NCI-H1048 (cell line): ENCODE measurements at places on chromosomes 5 and 9.

DNA sequence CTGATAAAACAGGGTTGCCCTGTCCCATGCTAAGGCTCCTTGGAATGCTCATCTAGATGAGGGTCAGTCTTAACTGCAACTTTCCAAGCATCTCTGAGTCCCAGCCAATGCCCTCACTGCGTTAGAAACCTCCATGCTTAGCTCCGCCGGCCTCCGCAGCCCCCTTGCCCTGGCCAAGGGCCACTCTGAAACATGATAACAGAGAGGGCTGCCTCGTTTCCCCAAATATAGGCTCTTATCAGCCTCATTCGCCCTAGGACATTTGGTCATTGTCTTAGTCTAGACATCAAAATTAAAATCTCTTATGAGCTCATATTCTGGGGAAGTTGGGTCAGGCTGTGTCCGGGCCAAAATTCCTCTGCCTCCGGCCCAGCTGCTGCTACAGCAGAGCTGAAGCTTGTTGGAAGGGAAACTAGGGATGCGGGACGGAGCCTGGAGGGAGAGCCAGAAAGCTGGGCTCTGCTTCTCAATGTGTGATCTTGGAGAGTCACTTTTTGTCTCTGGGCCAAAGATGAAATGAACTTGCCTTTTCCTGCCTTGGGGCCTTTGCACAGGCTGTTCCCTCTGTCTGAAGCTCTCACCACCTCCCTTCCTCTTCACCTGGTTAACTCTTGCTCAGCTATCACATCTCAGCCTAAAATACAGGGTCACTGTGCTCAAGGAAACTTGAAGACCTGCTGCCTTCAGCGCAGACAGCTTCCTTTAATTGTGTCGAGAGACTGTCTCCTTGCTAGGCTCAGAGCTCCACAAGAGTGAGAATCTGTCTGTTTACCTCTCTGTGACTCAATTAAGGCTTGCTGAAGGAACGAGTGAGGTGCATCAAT is 191.3 kb downstream of the RGS3 start:
- DNase-seq = no peak

- no peak for DNase-seq
These were observed 103.1 kb upstream of the PTPN3 start for GRCh38 chr9:109601181-109601580.

DNA sequence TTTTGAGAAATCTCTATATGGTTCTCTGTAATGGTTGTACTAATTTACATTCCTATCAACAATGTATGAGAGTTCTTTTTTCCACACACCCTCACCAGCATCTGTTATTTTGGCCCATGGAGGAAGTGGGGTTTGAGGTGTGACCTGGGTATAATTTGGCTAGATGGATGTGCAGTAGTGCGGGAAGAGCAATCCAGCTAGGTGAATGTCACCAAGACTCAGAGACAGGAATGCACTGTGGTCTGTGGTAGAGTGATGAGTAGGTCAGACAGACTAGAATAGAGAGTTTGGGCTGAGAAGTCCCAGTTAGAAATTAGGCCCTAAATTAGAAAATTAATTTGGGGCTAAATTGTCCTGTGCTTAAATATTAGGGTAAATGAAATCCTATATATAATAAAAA is 32.8 kb upstream of the PIP5K1B start:
- DNase-seq = no peak

DNA sequence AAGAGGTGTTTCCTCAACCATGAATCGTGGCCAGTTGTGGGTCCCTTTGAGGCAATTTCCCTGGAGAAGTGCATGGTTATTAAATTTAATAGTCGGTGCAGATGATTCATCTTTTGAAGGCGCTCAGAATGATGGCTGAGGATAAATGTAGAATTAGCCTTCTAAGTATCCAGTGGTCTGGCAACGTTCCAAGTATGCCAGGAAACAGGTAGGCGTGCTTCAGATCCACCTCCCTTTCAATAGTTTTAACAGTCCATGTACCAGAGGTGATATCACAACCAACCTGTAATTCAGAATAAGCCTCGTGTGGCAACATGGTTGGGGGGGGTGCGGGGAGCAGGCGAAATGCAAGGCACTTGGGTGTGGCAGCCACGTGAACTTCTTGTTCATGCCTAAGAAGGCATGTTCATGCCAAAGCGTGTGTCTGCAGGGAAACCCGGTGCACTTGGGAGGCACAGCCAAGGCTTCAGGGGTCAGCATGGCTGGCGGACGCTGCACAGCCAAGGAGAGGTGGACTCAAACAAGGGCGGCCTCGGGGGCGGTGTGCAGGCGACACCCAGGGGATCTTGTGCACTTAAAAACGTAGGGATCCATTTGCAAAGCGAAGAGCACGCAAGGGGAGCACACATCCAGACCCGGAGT is 5.2 kb upstream of the NKD2 start:
- peak; percentile 19 for DNase-seq
